ENCODE measurements at places on chromosomes 16 and 17.

DNA sequence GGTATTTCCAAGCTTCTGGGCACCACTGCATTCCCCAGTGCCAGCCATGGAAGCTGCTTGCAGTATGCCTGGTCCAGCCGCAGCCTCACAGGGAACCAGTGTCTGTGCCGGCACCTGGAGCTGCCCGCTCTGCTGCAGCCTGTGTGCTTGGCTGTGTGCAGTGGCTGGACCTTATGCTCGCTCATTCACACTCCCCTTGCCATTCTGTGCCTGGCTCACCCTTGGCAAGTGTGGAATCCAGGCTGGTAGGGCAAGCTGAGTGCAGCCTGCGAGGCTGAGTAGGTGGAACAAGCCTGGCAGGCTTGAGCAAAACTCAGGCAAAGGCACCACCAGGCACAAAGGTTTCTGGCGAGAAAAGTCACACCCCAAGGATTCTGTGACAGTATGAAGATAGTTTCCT, 144.0 kb downstream of the MYO1D start:
- DNase-seq = no peak

- no peak for DNase-seq
These were observed 29.4 kb downstream of the KATNIP start for GRCh38 chr16:27579087-27579980.

DNA sequence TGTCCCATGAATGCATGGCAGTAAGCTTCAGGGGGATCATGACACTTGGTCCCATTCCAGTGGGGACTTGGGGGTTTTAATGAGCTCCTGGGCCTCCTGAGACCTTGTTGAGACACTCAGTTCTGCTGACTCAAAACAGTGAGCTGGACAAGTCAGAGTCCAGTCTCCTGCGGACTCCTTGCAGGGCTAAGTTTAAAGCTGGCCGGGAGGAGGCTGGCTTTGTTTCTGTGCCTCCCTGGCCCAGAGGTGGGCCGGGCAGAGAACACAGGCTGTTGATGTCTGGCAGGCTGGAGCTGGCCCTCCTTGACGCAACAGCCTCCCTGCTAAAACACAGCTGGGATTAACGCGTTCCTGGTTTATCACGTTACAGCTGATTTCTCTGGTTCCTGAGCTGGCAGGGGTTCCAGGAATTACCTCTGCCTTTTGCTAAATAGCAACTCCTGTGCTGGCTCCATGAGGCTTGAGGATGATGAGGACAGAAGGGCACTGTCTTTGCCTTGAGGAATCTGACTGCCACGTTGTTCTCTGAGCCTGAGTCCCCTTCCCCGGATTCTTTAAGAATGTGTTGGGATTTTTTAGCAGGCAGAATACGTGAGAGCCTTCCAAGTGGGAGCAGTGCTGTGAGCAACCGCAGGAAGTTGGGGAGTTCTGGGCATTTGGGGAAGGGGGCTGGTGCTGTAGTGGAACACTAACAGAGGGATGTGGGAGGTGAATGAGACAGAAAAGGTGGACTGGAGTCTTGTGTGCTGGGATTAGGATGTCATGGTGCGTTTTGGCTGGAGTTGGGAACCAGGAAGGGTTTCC, 2.0 kb downstream of the GPT2 start:
- no peak for DNase-seq

GRCh38 chr17:44797802-44798201, 32.3 kb downstream of the GJC1 start:
- no peak for DNase-seq

DNA sequence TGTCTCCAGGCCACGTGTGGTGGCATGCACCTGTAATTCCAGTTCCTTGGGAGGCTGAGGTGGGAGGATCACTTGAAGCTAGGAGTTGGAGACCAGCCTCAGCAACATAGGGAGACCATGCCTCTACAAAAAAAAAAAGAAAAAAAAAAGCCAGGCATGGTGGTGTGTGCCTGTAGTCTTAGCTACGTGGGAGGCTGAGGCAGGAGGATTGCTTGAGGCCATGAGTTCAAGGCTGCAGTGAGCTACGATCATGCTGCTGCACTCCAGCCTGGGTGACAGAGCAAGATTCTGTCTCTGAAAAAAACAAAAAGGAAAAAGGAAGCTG, 103.9 kb downstream of the CMIP start:
- DNase-seq = no peak

- no peak for DNase-seq
These were observed 45.2 kb downstream of the HAPSTR1 start for GRCh38 chr16:9136596-9136995.

GRCh38 chr17:49260817-49261291, 30.3 kb upstream of the PHOSPHO1 start:
- no peak for DNase-seq

DNA sequence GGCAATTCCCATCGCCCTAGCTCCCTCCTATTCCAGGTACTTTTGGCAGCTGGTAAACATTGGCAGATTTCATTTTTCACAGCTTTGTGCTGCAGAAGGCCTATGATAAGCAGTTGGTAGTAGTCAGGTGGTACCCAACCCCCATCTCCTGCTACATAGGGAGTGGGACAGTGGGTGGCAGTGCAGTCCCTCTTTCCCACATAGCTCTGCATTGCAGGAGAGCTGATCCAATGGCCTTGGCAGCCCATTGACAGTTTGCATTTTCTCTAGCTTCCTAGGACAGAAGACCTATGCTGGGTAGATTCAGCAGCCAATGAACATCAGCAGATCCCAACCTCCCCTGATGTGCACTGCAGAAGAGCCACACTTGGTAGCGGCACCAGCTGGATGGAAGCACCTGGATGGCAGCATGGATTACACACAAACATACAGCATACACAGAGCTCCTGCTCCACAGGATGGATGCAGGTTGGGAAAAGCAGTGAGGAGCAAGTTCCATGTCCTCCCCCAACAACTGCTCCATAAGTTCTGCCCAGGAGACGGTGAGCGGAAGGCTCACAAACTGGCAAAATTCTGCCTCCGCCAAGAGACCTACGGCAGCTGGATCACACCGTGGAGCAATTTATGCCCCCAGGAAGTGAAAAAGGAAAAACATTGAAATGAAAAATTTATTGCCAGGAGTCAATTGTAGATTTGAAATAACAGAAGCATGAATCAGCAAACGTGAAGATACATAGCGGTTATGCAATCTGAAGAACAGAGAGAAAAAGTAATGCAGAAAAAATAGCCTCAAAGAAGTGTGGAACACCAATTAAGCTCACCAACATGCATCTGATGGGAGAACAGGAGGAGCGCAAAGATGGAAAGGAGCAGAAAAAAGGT, 95.7 kb downstream of the CACNG1 start:
- DNase-seq = no peak

GRCh38 chr16:28897826-28898225, 19.5 kb downstream of the ATP2A1 start:
- no peak for DNase-seq

DNA sequence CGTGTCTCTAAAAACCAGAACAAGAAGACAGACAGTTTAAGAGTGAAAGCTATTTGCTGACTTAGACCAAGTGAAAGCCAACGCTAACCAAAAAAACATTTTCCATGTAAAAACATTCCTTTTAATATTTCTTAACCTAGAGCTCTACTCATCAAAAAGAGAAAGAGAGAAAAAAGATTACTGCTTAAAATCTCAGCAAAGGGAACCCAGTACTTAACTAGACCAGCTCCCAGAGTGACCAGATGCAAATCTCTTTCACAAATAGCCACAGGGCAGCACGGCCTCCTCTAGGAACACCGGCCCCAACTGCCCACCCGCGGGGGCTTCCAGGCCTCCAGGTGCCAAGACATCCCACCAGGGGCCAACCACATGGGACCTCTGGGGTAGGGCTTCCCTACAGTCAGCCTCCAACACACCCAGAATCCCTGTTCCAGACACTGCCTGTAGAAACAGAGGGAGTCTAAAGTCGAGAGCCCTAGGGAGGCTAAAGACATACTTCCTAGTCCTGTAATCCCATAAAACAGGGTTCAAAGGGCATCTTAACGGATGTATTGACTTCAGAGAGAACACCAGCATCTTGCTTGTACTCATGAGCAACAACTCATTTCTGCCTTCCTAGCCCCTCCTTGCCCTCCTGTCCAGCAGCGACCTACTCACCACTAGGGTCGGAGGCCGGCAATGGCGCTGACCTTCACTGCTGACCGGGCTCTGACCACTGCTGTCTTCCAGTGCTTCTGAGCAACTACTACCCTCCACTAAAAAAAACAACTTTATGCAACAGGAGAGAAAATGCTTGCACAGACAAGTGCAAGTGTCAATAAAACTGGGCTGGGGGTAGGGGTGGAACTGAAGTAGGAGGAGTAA, 21.3 kb downstream of the ZCCHC14 start:
- no peak for DNase-seq

- no peak for DNase-seq
These were observed 7.3 kb upstream of the RAB40B start for GRCh38 chr17:82705756-82706155.

GRCh38 chr17:158379-158778, 21.0 kb downstream of the SCGB1C2 start:
- DNase-seq = peak; percentile 8

- peak; percentile 25 for DNase-seq
These were observed 431 bp downstream of the SLFN11 start for GRCh38 chr17:35372846-35373533.

GRCh38 chr17:2060681-2061440, 6.0 kb downstream of the HIC1 start:
- DNase-seq = no peak

GRCh38 chr16:4663777-4664465, 29.4 kb upstream of the NUDT16L1 start:
- DNase-seq = peak; percentile 58

DNA sequence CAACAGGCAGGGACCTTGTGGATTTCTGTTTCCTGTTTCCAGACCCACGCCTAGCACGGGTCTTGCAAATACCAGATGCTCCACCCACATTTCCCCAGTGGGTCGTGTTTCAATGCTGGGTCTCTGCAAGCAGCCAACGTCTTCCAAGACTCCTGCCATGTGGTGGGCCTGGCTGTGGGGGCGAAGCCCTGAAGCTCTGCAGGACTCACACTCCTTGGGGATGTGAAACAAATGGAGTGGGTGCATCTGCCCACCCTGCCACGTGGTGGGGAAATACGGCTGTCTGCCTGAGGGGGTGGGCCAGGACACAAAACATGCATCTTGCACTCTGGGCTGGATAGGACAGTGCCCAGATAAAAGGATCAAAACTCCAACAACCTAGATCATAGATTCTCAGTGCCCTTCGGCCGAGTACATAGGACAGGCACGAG, 32.6 kb downstream of the FA2H start:
- DNase-seq = no peak

GRCh38 chr17:65587534-65588180, 26.2 kb upstream of the AXIN2 start:
- no peak for DNase-seq

GRCh38 chr16:48143812-48144368, 11.9 kb downstream of the ABCC12 start:
- no peak for DNase-seq

GRCh38 chr16:9082422-9082821, 9.0 kb upstream of the HAPSTR1 start:
- no peak for DNase-seq

DNA sequence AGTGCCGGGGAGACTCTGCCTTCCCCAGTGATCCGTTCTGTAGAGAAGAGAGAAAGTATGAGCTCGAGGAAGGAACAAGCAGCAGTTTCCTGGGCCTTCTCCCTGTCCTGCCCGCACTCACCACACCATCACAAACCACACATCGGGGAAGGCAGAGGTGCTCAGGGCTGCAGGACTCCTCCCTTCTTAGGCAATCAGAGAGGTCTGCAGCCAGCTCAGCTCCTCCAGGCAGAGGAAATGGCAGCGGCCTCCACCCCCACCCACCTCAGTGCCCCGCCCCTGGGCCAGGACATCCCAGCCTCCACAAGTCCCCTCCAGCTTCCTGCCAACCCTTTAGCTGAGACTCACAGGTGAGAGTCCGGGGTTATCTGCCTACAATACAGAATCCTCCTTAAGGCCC, 2.0 kb downstream of the ZNF319 start:
- peak; percentile 54 for DNase-seq

- DNase-seq = no peak
These were observed 5.1 kb downstream of the KIF18B start for GRCh38 chr17:44942456-44942855.

- DNase-seq = no peak
These were observed 27.8 kb upstream of the RHOT1 start for GRCh38 chr17:32114536-32114935.

DNA sequence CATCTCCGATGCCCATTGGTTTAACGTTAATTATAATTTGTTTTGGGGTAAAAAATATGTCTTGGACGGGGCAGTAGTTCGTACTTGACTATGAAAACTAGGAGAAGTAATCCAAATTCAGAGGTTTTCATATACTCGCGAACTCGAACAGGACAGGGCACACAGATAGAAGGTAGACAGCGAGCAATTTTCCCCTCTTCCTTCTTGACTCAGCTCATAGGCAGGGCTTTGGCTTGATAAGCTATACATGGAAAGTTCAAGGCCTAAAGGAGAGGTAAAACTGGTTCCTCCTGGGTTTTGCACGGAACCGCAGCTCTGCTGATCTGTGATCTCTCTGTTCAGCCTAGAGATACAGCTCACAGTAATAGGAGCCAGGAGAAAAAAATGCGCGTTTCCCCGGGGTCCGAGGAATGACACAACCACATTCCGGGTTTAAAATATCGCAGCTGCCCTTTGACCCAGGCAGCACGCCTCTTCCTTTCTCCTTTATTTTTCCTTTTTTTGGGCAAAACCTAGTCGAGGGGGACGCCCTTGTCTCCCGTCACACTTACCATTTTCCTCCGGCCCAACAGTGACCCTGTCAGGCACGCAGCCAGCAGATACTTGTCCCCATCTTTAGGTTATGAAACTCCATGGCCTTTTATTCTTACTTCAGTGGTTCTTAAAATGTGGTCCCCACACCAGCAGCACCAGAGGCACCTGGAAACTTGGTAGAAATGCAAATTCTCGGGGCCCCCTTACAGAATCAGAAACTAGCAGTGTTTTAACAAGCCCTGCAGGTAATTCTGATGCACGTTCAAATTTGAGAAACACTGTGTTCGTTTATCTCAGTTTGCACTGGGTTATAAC, 1.7 kb upstream of the LASP1 start:
- no peak for DNase-seq

DNA sequence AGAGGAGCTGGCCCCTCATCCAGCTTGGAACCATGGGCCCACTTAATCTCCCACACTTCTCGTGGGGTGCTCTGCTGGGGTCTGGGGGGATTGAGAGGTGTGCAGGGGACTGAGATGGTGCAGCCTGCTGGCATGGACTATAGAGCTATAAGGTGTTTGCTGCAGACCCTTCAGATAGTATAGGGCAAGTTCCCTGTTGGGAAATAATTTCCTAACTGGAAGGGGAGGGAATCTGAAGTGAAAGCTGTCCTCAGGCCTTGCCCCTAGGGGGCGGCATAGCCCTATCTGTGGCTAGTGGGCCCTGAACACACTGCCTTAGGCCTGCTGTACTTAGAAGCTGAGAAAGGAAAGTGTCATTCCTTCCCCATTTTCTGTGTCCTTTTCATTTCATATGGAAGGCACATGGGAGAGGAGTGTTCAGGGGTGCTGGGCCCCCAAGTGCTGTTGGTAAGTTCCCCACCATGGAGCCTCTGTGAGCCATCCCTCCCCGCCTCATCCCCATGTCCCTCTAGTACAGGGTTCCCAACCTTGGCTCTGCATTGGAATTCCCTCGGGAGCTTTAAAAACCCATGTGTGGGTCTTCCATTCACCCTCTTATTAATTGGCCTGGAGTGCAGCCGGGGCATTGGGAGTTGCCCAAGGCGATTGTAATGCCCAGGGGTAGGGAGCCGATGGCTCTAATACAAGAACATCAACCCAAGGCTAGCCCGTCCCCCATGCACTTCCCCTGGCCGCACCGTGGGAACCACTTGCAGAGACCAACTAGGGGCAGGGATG, 19.7 kb downstream of the GOSR2 start:
- DNase-seq = peak; percentile 56

GRCh38 chr16:26729951-26730541, 336.7 kb upstream of the C16orf82 start:
- no peak for DNase-seq
